ENCODE measurements at places on chromosomes 3 and 15. TPM values are rescaled to one million over a fixed set of nuclear protein-coding genes. Genes with fewer than 3 reads are reported as not detected.

DNA sequence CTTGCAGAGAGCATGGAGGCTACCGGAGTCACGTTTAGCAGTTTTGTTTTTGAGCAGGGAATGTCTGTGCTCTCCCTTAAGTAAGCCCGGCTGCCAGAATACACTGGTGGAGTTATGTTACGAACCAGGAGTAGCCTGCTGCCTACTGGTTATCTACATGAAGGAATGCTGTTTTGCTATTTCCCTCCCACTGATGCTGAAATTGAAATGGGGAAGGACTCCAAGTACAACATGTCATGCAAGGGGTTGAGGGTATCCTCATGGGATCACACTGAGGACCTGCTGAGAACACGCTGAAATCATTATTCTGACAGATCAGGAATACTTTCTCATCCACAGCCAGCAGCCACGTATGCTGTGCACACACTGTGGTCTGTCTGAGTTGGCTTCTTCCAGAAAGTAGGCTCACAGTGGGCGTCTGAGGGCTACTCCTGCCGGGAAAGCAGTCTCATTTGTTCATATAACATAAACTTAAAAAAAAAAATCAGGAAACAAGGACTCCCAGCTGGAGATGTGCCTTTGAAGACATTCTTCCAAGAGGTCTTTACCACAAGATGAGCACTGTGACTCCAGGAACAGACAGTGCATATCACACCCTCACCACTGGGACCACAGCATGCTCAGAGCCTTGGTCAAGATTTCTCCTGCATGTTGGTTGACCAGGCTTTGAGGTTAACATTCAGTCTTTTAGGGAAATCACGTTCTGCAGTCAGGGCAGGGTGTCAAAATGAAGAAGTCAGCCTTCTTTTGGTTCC, 300.4 kb upstream of the RASGRP1 start:
- DNase-seq = no peak

DNA sequence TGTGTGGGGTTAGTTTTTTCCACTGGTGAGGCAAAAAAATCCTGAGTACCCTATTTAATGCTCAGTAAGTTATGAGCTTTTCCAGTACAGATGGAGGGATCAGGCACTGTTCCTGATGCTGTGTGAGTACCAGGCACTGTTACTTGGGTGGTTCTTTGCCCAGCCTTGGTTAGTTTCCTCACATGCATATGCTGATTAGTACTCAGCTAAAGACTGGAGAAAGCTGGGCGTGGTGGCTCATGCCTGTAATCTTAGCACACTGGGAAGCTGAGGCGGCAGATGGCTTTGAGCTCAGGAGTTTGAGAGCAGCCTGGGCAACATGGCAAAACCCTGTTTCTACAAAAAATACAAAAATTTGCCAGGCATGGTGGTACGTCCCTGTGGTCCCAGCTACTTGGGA, 210.3 kb upstream of the SGO1 start:
- DNase-seq = no peak

- no peak for DNase-seq
These were observed 65.3 kb downstream of the IGF2BP2 start for GRCh38 chr3:185759512-185759911.

DNA sequence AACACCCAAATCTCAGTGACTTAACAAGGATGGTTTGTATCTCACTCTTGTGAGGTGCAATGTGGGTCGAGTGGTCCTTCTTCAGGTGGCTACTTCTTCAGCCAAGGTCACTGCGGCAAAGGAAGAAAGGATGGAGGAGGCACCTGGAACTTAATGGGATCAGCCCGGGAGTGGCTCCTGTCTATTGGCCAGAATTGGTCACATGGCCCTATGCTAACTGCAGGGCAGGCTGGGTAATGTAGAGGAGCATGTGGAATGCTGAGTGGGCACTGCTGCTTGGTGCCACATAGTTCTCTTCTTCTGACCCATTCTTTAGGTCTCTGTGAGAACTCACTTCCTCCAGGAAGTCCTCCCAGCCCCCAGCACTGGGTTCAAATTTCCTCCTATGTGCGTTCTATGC, 20.3 kb upstream of the FAM3D start:
- DNase-seq = no peak

DNA sequence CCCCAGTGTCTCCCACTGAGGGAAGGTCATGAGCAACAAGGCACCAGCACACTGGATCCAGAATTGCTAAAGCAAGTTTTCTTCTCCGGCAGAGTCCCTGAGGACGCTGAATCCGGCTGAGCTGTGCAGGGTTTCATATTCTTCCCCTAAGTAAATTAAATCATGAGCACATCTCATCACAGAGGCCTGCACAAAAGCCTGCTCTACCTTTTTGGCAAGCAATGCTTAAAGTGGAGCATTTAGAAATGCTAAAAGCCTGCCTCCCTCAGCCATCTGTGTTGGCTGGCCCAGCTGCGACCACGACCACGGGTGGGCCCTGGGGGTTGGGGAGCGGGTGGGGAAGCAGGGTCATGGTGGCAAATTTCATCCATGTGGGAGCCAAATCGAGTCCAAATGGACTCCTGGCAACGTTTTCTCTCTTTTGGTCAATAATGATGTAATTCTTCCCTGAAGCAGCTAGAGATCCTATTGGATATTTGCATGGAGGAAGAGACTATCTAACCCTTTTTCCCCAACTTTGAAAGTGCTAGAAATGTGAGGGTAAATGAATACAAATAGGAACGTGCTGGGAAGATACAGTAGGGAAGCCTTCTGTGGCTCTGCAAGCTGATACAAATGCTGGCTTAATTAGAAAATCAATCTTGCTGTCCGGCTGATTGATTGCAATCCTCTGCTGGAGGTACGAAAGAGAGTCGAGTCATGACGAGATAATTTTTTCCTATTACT, 532.8 kb upstream of the TBL1XR1 start:
- no peak for DNase-seq

GRCh38 chr15:66986951-66987350, 78.5 kb upstream of the SMAD3 start:
- no peak for DNase-seq

GRCh38 chr15:85762039-85762755, 32.5 kb downstream of the KLHL25 start:
- DNase-seq = no peak

DNA sequence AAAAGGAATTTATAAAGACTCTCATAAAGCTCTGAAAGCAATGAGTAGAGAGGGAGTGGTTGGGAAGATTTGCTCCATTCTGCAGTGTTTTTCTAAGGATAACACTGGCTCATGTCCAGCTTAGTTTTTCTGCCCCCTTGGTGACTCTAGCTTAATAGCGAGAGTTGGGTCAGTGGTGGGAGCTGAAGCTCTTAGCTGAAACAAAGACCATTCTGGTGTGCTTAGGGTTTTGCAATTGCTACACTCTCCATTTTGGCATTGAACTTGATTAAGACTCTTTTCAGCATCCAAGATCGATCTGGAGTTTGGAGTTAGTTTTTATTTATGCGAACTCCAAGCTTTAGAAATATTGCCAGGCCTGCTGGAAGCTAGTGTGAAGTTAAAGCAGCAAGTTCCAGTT, 98.0 kb downstream of the ATG7 start:
- no peak for DNase-seq

- DNase-seq = no peak
These were observed 1.6 kb upstream of the ABHD6 start for GRCh38 chr3:58235970-58236369.

DNA sequence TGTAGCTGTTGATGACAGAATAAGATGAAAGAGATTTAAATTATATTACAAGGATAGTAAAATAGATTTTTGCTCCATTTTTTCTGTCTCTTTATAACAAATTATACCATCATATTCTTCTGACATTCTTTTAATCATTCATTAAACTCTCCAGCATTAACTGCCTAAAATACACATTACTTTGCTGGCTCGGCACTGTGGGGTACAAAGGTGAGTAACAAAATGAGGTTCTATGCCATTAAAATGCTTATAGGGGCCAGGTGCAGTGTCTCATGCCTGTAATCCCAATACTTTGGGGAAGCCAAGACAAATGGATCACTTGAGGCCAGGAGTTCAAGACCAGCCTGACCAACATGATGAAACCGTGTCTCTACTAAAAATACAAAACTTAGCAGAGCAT, 81.5 kb downstream of the ULK4 start:
- DNase-seq = no peak

- DNase-seq = no peak
These were observed 149.6 kb upstream of the UBE2E1 start for GRCh38 chr3:23656199-23656598.

- DNase-seq = no peak
These were observed 3.6 kb upstream of the DENND4A start for GRCh38 chr15:65795663-65796216.

DNA sequence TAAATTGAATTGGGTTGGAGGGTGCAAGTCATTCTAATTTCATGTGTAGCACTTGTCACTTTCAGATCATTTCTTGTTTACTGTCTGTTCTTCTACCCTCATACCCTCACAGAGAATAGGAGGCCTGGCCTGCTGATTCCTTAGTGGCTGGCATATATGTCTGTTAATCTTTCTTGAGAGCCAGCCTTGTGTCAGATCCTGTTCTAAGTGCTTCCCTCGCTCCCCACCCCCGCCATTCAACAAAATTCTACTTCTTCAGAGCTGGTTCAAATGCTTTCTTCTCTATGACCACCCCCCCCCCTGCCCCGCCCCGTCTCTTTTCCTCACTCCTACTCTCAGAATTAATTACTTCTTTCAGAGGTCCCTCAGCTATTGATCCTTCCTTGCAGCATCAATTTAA, 1.5 kb upstream of the U2SURP start:
- no peak for DNase-seq

Gene RLBP1
- not detected for total RNA-seq

Gene GPR149
- total RNA-seq = not detected

Gene ITIH1
- not detected for total RNA-seq
